Lung (tissue), 17 donors: ENCODE measurements at places on chromosomes 2 and 18.

GRCh38 chr2:74472945-74473258 lies 422 bp upstream of the MRPL53 start:
- DNase-seq: no peak

- DNase-seq: peak; percentile 76
These were observed 121.1 kb upstream of the PID1 start for GRCh38 chr2:229392196-229392595.

- no peak for DNase-seq
These were observed 147.1 kb downstream of the PHLPP1 start for GRCh38 chr18:62862466-62862865.

DNA sequence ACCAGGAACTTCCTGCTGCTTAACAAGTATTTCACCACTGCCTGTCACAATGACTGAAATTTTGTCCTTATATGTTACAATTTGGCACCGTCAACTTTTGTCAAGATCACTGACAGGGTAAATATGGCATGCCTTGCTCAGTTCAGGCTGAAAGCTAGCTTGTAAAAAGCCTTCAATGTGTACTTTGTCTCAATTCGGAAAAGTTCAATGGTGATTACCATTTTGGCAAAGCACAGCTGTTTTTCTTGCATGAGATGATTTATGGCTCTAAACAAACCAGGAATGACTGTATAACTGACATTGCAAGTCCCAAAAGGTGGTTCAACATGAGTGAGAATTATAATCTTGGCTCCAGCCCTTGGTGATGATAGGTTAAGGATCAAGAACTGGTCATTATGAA lies 1255.2 kb downstream of the CNTNAP5 start:
- no peak for DNase-seq

DNA sequence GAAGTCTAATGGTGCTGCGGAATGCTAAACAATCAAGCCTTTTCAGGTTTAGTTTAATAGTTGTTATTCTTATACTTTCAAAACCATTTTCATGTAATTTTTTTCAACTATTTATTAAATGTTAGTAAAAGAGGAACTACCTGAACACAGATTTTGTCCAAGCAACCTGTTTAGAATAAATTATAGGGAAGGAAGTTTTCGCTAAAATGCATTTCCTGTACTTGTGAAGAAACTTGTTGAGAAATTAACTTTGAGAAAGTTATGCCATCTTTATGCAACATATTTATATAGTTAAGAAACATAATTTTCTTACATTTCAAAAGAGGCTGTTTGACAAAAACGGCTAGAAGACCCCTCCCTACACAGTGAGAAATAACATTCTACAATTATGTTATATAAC lies 16.6 kb downstream of the MAP4K4 start:
- no peak for DNase-seq

- no peak for DNase-seq
These were observed 79.2 kb downstream of the SLC25A12 start for GRCh38 chr2:171814883-171815282.
